Fibroblast of pulmonary artery (primary cell): ENCODE measurements at places on chromosomes 3 and 15.

DNA sequence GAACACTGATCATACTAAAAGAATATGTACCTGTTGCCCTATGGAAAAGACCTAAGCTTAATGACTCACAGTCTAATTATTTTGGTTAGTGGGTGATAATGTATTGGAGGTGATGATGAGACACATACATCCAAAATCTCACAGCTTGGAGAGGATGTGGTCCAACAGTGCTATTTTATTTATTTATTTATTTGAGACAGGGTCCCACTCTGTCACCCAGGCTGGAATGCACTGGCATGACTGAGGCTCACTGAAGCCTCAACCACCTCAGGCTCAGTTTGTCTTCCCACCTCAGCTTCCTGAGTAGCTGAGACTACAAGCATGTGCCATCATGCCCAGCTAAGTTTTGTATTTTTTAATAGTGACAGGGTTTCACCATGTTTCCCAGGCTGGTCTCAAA is 35.0 kb downstream of the LPP start:
- DNase-seq = no peak

DNA sequence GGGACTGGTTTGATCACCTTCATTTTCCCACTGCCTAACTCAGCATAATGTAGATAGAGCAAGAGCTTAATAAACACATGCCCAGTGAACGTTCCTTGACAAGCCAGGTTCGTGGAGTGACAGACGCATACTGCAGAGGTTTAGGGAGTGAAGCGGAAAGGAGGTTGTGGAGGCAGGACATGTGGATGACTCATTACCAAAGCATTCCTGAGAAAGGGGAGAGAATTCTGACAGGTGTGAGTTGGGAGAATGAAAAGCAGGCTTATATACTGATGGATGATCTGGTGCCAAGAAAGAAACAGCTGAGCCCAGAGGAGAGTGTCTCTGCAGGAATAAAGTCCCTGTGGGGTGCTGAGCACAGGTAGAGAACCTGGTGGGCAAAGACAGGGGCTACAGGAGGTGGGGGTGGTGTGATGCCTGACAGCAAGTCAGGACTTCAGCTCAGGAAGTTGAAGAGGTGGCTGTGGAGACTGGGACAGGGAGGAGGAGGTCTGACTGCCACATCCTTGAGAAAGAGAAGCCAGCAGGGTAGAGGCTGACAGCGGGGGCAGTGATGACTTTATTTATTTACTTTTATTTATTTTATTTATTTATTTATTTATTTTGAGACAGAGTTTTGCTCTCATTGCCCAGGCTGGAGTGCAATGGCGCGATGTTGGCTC is 2.4 kb upstream of the RPL29 start:
- no peak for DNase-seq

- DNase-seq = no peak
These were observed 46.0 kb downstream of the PPCDC start for GRCh38 chr15:75069301-75069925.

DNA sequence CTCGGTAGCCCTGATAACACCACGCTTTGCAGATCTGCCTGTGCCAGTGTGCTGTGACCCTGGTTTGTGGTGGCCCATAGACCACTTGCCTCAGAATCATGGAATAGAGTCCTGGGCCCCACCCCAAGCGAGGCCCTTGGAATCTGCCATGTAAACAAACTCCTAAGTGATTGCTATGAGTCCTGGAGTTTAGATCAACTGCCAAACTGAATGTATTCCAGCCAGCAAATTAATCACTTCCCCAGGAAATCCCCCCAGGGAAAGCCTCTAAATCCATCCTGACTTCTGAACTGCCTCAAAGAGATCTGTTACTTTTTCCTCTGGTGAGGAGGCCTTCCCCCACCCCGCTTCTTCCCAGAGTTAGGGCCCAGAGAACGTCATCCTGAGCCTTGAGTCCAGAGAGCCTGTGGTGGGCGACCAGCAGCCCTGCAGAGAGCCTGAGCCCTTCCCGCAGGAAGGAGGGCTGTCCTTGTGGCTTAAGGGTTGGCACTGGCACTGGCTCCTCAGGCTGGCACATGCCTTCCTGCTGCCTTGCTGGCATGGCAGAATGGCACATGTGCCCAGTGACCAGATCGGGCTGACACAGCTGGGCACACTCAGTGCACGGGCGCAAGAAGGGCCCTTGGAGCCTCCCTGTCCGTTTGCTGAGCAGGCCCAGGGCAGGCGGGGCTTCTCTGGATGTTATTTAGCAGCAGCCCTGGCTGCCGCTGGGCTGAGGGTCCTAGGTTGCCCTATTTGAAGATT is 50.6 kb upstream of the PLXNA1 start:
- DNase-seq = peak; percentile 53

DNA sequence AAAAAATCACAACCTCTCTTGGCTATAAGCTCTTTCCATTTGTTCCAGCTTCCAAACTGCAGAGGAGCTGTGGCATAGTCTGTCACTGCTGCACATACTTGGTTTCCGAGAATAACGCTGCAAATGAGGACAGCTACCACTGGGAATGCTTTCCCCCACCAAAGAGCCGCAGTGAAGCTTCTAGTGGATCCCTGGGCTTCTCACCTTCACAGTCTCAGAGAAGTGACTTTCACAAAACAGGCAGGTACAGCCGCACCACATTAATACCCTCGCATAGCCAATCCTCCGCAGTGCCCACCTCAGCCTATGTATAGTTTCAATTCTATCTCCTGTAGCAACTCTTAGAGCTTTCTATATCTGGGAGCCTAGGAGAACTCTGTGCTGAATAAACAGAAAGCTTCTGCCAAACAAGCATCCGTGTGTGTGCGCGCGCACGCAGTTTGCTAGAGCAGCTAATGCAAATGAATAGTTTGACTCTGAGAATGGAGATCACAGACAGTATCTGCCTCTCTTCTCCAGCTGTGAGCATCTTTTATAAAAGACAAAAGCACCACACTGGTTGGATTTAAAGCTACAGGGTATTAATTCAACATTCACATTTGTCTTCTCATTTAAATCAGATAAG is 81.9 kb upstream of the PLXND1 start:
- DNase-seq = peak; percentile 71

GRCh38 chr3:37308247-37308646 is 133.9 kb upstream of the LRRFIP2 start:
- DNase-seq = peak; percentile 41

DNA sequence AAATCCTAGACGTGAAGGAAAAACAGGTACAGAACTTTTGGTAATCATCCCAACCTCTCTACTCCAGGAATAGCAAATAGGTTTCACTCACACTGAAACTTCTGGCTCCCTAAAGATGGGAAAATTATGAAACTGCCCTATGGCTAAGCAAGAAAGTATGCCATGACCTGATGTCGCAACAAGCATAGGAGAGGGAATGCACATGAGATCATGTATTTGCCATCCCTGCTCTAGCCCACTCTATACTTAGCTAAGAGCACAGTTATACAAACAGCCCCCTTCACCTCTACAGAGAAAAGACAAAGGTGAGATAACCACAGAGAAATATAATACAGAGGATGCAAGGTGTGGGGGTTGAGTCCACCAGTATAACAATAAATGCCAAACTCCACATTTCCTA is 102.7 kb downstream of the TBC1D5 start:
- DNase-seq = peak; percentile 96

DNA sequence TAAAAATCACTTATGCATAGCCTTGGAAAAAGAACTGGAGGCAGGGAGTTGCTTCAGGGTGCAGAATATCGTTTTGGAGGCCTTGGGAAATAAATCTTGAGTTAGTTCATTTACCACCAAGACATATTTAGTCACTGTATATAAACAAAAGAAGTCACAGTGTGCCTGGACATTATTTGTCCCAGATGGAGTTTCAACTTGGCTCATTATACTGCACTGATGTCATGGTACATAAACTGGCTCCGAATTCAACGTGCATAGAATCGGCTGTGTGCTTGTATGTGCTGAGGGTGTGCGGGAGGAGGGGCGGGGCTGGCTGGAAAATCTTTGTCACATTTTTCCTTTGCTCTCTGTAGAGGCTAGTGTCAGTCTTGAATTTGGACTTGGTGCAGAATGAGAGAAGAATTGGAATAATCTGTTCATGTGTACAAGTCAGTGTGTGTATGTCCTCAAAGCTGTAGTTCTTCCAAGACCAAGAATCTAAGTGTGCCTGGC is 86.6 kb downstream of the FNDC3B start:
- DNase-seq = peak; percentile 68

GRCh38 chr3:12336099-12336498 is 47.2 kb downstream of the PPARG start:
- DNase-seq = peak; percentile 19

- no peak for DNase-seq
These were observed 1.9 kb downstream of the SPTBN5 start for GRCh38 chr15:41891946-41892345.

DNA sequence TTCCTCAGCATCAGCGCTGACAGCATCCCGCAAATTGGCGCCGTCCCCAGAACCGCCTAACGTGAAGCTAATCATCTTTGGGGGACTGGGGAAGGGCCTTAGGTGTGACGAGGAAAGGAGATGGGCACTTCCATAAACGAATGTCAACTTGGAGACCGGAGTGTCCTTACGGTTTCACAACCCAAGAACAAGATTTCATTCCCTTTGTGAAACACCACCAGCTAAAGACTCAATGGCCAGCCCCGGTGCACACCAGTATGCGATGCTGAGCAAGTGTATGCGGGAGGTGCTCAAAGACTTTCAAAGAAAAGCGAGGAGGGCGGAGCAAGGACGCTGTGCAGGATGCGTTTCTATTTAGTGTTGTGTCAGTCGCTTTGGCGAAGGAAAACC is 759 bp upstream of the TTBK2 start:
- peak; percentile 25 for DNase-seq

- peak; percentile 60 for DNase-seq
These were observed 33.2 kb downstream of the TM4SF4 start for GRCh38 chr3:149507491-149508324.

- DNase-seq = no peak
These were observed 2.9 kb downstream of the USP50 start for GRCh38 chr15:50543556-50543955.

DNA sequence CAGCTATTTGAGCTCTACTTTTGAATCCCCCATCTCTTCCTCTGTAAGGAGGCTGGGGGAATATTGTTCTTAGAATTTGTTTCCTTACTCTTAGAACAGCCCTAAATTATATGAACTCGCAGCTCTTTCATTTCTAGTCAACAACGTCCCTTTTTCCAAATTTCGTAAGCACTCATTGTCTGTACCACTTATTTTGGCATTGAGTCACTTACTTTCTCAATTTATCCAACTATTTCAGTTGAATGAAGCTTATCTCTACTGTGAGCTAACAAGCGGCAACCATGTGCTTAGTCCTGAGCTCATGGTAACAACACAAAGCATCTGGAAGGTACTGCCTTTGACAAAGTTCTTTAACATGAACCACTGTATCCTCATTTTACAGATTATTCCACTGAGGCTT is 191.1 kb downstream of the GREM1 start:
- peak; percentile 91 for DNase-seq

DNA sequence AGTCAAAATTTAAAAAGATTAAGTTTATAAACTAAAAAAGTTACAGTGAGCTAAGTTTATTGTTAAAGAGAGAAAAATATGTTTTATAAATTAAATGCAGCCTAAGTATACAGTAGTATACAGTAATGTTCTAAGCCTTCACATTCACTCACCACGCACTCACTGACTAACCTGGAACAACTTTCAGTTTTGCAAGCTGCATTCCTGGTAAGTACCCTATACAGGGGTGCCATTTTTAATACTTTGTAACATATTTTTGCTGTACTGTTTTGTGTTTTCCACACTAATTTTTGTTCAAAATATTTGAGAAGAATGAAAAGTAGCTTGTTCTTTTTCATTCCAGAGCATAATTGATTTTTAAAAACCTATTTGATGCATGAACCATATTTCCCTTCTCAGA is 524.9 kb downstream of the RBMS3 start:
- DNase-seq = peak; percentile 22

- no peak for DNase-seq
These were observed 4.7 kb upstream of the KPNA4 start for GRCh38 chr3:160569894-160570652.

GRCh38 chr3:5899014-5899761 is 711.7 kb downstream of the EDEM1 start:
- DNase-seq = no peak

DNA sequence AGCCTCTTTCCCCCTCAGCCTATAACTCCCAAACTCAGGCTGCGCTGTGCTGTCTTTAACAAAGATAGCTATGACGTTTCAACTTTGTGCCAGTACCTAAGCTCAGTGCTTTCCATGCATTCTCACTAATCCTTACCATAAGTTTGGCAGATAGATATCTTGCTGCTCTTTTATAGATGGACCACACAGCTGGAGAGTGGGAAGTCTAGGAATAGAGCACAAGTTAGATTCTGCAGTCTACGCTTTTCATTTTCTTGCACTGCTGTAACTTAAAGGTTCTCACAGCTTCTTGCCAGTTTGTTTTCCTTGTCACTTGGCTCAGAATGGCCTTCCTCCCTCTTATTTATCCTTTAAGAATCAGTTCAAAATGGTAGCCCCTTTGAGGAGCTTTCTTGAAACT is 468.8 kb downstream of the CNTN4 start:
- DNase-seq = no peak

GRCh38 chr3:54358316-54358715 is 236.0 kb downstream of the CACNA2D3 start:
- DNase-seq = peak; percentile 57

GRCh38 chr15:57772223-57772957 is 65.9 kb downstream of the POLR2M start:
- DNase-seq = peak; percentile 46

GRCh38 chr3:9787714-9788113 is 4.6 kb downstream of the TADA3 start:
- no peak for DNase-seq
